ENCODE measurements at places on chromosomes 5 and 9. TPM values are rescaled to one million over a fixed set of nuclear protein-coding genes. Genes with fewer than 3 reads are reported as not detected.

DNA sequence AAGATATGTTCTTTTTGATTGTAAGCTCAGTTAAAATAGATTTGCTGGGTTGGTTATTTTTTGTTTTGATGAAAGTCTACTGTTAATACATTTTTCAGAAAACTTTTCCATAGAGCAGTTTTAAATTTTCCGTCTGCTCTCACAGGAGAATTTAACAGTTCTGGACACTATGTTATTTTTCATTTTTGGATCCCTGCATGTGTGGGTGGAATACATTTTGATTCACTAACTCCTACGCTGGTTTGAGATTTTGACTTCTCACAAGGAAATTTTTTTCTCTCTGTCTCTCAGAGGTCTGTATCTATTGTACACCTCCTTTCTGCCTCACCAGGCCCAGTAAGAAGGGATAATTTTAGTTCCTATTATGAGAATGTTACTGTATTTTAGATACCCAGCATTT lies 502.4 kb downstream of the CDH10 start:
- DNase-seq, result no peak

GRCh38 chr9:37383876-37384746 lies 38.4 kb upstream of the GRHPR start:
- peak; percentile 18 for DNase-seq

- DNase-seq, result peak; percentile 35
Measured at GRCh38 chr9:22813529-22813928, 366.9 kb downstream of the DMRTA1 start.

- no peak for DNase-seq
Measured at GRCh38 chr9:132671620-132672412, 1.6 kb downstream of the GTF3C4 start.

Gene OR1J2
- not detected for total RNA-seq

Gene LRRC19
- total RNA-seq, result not detected

Gene TXNDC8
- not detected for total RNA-seq

Data from OCI-LY7 (cell line).